Spleen (tissue), 13 donors: ENCODE measurements at places on chromosomes 11 and 22.

- DNase-seq = no peak
Measured at GRCh38 chr22:19518635-19519034, 5.6 kb downstream of the CLDN5 start.

- DNase-seq = peak; percentile 99
Measured at GRCh38 chr11:1309498-1310317, at the start of gene TOLLIP. Gene TOLLIP, minus strand, starts transcription at chr11:1309632. Its CDS starts 134 bp downstream, at chr11:1309498.

- no peak for DNase-seq
Measured at GRCh38 chr11:10005955-10006525, 288.0 kb downstream of the SBF2 start.

DNA sequence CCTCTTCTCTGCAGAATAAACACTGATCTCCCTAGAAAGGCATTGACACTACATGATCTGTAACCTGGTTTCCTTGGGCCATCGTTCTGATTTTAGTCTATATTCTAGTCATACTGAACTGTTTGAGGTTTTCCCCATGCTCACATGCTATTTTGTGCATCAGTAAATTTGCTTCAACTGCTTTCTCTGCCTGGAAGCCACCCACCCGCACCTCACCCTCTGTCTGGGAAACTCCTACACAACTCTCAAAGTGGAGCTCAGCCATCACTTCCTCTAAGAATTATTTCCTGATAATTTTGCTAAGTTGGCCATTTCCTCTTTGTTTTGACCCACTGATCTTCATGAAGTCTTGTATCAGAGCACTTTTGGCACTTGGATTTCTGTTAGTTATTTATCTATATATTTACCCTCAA lies 36.1 kb downstream of the MMP20 start:
- no peak for DNase-seq

- no peak for DNase-seq
Measured at GRCh38 chr11:19580646-19581045, 132.0 kb upstream of the NAV2 start.

- DNase-seq = no peak
Measured at GRCh38 chr11:15893080-15893492, 463.3 kb downstream of the SOX6 start.

GRCh38 chr22:36171941-36172340 lies 11.4 kb upstream of the APOL3 start:
- DNase-seq = no peak

DNA sequence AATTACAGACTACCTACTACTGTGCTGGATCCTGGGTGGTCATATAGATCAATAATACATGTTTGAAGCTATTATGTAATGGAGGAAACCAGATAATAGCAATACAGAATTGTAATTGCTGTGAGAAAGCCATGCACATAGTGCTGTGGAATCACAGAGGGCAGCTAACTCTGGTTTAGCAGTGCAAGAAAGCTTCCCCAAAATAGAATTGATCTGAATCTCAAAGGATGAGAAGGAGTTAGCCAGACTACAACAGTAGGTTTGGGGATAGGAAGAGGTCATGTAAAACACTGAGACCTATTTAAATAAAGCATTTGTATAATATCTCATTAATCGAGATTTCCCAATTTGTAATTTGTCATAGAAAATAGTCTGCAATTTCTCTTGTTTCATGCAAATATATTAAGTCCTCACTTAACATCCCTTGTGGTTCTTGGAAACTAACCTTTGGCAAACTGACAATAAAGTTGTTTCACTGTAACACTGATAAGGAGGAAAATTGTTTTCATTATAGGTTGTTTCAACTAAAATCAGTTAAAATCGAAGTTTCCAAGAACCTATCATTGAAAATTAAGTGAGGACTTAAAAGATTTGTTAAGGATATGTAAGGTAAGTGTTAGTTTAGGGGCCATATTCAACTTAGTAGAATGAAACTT lies 7.6 kb downstream of the C11orf58 start:
- no peak for DNase-seq

DNA sequence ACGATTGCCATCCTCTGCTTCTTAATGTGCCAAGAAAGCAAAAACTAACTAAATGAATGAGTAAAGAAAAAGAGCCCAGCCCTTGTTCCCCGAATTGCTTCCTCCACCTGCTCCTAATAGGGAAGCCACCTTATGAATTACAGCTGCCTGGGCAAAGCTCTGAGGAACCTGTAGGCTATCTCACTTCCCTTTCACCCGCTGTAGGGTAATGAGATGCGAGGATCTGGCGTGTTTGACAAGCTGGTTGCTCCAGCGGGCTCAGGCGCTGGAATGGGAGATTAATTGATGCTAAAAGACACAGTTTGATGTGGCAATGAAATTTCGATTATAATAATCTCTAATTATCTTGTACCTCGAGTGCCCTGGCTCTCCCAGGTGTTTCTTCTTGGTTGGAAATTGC lies 256.4 kb downstream of the NTM start:
- no peak for DNase-seq

DNA sequence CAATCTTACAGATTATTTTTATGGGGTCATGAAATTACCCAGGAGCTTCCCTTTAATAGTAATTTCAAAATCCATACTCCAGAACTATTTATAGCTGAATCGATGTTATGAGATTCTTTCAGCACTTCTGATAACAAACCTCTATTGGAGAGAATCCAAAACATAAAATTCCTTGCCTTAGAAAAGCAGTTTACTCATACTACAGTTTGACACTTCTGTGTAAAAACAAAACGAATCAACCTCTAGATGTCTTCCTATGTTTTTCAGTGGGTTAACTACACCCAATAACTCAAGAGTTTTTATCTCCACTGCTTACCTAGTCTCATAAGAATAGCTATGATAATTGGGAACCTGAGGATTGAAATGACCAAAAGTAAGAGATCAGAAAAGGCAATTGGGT lies 35.6 kb downstream of the KIF18A start:
- DNase-seq = no peak

DNA sequence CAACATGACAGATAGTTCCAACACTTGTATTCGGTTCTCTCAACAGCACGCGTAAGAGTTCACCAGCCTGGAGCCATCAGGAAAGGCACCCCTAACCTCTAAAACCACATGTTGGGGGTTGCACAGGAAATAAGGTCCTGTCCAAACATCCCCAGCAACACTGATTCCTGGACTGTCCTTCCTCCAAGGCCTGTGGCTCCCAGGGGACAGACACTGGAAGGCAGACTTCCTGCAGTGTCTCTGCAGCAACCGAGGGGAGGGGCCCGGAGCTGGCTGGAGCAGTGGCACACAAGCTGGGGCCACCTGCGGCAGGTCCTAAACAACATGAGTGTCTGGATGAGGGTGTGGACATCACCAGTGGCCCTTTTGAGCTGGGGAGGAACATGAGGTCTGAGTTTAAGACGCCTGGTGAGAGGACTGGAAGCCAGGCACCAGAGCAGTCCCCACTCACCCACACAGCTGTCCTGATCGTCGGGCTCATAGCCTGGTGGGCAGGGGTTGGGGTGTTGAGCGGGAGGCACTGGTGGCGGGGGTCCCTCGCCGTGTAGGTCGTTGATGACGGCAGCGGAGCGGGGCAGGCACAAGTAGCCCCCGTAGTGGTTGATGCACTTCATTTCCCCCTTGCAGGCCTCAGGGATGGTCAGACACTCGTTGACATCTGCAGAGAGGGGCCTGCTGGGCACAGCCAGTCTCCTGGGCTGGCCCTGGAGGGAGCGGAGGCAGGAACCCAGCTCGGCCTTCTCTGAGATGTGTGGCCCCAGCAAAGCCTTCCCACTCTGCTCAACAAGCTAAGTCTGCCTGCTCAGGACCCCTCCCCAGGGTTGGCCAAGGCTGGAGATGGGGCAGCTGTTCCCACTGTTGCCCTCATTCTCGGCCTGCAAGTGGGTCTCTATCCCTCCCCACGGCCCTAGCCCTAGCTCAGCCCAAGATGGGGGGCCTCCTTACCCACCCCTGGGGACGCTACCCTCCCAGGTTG lies 1.6 kb downstream of the EFEMP2 start:
- peak; percentile 86 for DNase-seq

- DNase-seq = no peak
Measured at GRCh38 chr22:27136596-27136995, 479.2 kb downstream of the MIAT start.

DNA sequence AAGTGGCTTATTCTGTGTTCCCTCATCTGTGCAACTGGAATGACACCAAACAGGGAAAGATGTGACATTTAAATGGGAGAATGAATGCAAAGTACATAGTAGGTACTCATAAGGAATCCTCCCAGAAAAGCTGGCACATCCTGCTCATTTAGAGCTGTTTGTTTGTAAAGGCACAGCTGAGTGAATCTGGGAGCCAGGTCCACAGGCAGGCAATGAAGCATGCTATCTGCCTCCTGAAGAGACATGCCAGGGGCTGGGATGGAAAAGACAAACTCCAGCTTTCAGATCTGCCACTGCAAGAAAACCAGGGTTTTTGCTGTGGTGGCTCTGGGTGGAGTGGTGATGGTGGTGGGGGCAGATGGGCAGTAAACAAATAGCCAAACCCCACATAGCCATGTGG lies 150.1 kb downstream of the TENM4 start:
- no peak for DNase-seq

DNA sequence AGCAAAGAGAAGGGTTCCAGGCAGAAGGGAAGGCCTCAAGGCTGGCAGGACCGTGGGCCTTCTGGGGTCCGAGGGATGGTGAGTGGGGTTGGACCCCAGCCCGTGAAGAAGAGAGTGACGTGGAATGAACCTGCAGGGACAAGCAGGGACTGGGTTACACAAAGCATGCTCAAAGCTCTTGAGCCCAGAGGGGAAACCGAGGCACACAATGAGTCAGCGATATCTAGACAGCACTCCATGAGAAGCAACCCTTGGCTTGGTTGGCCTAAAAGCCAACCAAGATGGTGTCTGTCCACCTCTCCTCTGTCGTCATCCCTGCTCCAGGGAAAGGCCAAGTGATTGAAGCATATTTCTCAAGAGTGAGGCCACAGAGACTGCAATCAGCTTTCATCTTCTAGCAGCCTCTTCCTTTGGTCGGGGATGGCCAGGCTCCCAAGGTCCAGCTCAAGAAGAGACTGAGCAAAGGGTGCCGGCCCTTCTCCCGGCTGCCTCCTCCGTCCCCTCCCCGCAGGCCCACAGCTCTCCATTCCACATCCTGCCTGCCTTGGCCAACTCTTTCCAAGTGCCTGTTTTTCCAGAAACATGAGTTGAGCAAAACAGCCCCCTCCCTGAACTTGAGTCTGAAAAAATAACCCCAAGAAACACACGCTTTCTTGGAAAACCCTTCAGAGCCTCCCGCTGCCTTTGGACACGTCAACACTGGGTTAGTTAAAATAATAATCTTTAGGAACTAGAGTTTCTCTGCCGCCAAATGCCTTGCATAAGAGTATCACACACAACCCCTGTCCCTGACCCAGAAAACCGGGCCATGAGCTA lies 556.6 kb downstream of the MIAT start:
- no peak for DNase-seq

- no peak for DNase-seq
Measured at GRCh38 chr11:9905960-9906791, 242.3 kb downstream of the SWAP70 start.

- no peak for DNase-seq
Measured at GRCh38 chr11:93490996-93491618, 52.1 kb downstream of the SMCO4 start.

DNA sequence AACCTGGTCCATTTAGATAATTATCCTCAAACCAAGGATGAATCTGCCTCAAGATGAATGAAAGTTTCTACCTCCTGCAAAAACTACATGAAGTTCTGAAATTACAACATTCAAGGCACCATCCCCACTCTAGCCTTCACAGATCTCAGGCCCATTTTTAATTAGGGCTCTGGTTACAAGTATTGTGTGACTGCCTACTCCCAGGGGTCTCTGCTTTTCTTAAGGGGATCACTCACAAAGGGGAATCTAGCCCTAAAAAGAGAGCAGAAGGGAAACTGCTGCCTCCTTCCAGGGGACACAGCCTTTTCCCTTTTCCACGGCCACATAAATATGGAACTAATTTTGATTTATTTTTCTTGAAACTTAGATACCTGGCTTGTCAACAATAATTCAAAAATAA lies 17.4 kb upstream of the TMEM135 start:
- DNase-seq = no peak

GRCh38 chr11:66335531-66336233 lies 552 bp downstream of the RIN1 start:
- peak; percentile 80 for DNase-seq

DNA sequence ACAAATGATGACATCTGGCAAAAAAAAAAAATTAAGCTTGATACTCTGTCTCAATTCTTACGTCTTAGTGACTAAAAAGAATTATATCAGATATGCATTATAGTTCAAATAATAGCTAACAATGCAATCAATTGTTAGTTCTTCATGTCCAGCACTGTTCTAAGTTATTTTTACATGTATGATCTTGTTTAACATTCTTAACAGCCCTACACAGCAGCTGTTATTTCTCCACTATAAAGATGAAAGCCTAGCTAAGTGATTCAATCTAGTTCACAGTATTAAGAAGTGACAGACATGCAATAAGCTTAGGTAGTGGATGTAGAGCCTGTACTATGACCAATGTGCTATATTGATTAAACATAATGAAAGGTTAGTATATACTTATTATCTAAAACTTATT lies 4.1 kb downstream of the ZNF214 start:
- DNase-seq = no peak

DNA sequence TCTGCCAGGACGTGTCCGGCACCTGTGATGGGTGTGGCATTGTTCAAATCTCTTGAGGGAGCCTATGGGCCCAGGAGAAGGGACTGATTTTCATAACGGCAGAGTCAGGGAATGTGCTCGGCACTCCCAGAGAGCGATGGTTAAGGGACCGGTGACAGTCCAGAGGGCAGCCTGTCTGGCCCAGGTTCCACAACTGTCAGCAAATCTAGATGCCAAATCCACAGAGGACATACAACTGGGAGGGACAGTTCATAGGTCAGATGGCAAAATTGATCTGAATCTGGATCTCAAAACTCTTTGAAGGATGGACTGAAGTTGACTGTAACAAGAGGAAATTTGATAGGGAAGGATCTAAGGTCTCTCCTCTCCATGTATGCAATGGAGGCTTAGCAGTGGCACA lies 7.5 kb downstream of the SEC14L2 start:
- no peak for DNase-seq

- no peak for DNase-seq
Measured at GRCh38 chr22:23237201-23237798, 57.0 kb downstream of the BCR start.

DNA sequence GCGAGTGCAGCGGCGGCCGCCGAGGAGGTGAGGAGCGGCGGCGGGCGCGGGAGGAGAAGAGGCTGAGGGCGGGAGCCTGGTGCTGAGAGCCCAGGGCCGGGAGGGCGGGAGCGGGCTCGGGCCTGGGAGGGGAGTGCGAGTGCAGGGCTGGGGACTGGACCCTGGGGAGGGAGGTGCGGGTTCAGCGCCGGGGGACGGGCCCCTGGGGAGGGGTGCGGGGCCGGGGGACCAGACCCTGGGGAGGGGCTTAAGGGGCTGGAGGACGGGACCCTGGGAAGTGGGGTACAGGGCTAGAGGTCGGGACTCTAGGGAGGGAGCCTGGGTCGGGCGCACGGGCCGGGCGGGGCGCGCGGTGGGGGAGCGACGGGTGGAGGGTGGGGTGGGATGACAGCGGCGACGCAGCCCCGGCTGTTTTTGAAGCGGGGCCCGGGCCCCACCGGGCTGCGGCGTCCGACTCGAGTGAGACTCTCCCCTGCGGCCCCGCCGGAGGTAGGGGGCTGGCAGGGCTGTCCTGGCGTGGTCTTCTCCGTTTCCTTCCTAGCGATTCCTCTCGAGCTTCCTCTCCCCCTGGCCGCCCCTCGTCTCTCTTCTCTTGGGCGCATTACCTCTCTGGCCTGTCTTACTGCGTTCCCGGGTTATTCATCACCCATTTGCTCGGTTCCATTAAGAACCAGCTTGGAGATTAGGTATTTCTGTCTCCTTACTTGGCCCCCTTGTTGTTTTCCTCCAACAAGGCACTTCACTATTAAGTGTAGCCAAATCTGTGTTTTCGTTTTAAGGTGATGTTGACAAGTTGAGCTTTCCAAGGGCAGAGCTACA lies 754 bp downstream of the NUP50 start:
- DNase-seq = peak; percentile 91
